Hindlimb muscle (tissue), 1 donor: ENCODE measurements at places on chromosomes 7 and 10. TPM values are rescaled to one million over a fixed set of nuclear protein-coding genes. Genes with fewer than 3 reads are reported as not detected.

Gene TFEC
- polyA plus RNA-seq = 1.6 TPM

Gene VAX1
- polyA plus RNA-seq = not detected

DNA sequence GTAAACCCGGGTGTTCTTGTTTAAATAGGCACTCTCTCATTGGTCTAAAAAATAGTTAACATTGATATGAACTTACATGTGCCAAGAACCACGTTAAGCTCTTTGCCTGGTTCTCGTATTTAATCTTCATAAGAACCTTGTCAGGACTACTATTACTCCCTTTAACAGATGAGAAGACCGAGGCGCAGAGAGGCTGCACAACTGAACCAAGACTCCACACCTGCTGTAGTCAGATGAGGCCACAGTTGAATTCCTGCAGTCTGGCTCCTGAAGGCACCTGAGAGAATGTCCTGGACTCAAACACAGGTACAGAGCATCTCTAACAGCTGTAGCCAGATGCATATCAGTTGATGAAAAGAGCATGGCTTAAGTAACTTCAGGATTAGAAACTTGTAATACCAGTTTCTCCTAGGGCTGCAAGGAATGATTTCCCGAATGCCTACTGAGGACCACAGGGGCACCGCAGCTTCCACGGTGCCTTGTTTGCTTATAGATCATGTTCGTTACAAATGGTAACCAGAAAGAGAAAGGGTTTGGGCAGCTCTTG, 9.5 kb downstream of the DDC start:
- DNase-seq = no peak

- DNase-seq = no peak
Measured at GRCh38 chr10:74383642-74384041, 232.6 kb downstream of the ADK start.

- DNase-seq = no peak
Measured at GRCh38 chr10:102870221-102870620, 951 bp downstream of the AS3MT start.

- DNase-seq = no peak
Measured at GRCh38 chr10:126808103-126808502, 97.1 kb upstream of the DOCK1 start.

- DNase-seq = no peak
Measured at GRCh38 chr7:81327468-81328266, 408.8 kb upstream of the SEMA3C start.

Gene DENND11
- 7.8 TPM for polyA plus RNA-seq

DNA sequence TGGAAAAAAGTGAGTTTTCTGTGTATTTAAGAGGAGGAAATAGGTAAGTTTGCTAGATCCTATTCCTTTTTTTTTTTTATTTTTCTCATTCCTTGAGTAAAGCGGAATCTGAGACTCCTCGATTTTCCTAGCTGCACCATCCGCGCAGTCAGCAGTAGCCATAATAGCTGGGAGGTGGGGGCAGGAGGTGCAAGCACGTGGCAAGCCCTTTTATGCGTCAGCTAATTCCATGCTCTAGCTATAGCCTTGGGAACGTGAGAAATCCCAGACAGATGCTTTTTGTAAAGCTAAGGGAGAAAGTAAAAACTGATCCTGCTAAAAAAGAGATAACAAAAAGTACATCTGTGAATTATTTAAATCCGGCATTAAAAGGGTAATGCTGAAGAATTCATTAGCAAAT, 33.2 kb upstream of the TPK1 start:
- no peak for DNase-seq

- DNase-seq = no peak
Measured at GRCh38 chr7:44823255-44823781, 24.6 kb downstream of the H2AZ2 start.

Gene TEX36
- not detected for polyA plus RNA-seq

Gene ADCY1
- 12.0 TPM for polyA plus RNA-seq

DNA sequence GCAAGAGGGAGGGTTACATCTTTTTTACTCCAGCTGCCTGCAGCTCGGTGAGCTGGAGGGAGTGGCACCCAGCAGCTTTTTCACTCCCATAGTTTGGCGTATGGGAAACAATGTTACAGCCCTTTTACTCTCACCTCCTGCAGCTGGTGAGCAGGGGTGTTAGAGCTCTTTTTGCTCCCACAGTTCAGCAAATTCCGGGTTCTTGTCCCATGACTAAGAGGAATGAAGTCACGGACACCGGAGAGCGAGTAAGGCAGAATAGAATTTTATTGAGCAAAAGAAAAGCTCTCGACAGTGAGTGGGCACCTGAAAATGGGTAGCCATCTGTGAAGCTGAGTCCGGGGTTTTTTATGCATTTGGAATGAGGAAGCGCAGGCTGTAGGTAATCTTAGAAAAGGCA, 446.6 kb downstream of the GFRA1 start:
- no peak for DNase-seq

DNA sequence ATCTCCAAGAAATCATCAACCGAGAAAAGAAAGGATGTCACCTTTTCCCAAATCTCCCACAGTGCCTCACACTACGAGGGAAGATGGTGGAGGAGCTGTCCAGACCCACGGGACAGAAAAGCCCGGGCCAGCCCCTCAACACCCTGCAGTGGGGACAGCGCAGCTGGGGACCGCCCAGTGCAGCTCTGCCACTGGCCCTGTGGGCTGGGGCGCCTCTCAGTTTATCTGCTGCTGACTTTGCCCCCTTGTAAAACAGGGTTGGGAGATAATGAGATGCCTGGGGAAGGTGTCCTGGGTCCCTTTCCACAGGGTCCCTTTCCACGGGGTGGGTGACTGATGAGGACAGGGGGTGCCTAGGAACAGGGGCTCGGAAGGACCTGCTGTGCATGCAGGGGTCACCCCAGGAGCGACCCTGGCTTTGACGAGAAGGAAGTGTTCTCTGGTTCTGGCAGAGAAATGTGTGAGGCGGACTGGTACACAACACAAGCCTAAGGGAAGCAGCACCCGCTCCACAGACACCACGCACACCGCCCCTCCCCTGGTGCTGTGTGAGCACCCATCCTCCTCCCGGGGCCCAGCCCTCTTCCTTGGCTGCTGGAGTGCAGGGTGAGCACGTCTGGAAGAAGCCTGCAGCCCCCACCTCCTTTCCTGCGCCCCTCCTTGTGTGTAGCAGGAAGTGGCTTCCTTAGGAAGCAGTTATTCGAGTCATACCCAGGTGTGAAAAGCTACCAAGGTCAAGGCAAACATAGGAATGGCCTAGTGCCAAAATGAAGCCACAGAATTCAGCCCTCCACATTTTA, 339.9 kb downstream of the DNAJB6 start:
- DNase-seq = no peak

- peak; percentile 78 for DNase-seq
Measured at GRCh38 chr10:130179640-130180039, 43.4 kb downstream of the GLRX3 start.

DNA sequence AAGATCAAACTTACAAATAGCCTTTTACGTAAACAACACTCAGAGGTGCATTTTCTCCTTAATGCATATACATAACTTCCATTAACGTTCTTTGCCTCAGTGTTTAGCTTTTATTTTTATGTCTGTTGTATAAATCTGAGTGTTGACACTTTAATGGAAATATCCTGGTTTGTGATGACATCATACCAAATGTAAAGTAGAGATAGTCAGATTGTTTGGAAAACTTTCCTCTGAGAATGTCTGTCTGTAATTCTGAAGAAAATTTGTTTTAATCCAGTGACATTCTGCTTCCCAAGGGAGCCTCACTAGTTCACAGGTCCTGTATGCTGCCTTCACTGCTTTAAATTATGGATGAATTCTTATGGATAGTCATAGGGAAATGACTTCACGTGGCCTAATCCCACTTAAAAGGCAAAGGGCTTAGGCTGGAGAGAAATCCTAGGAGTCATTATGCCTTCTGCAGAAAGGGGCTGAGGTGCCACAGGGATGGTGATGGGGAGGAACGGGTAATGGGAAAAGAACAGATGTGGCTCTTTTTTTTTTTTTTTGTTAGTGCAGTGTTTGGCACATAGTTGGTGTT, 93.2 kb downstream of the DNAJB9 start:
- DNase-seq = no peak

Gene ZNF716
- polyA plus RNA-seq = not detected

DNA sequence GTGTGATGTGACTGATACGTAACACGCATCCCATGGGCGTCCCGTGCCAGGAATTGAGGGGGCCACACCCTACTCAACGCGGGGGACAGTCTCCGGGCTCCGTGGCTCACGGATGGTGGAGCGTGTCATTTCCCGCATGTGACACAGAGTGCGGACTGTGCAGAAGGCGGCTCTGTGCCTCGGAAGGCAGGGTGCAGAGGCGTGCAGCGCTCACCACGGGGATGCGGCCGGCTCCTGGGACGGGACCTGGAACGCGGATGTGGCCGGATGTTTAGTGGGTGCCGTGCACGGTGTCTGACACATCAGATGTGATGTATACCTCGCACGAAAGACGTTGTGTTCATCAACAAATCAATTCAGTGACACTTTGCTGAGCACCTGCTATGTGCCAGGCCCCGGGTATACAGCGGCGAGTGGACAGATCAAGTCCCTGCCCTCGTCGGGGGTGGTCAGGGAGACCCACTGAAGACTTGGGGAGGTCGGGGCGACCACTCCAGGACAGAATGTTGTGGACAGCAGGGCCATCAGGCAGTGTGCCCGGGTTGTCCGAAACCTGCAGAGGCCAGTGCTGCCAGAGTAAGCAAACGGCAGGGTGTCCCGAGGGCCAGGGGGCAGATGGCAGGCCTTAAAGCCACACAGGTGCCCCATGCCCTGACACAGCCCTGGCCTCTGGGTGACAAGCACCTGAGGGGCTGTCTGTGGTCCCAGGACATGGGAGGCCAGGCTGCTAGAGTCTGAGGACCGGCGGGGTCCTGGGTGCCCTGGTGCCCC, 38.1 kb downstream of the MICALL2 start:
- DNase-seq = no peak

GRCh38 chr10:128339753-128340152, 213.5 kb upstream of the MKI67 start:
- peak; percentile 22 for DNase-seq

Gene STAMBPL1
- 5.4 TPM for polyA plus RNA-seq
